ENCODE measurements at places on chromosomes 4 and X.

DNA sequence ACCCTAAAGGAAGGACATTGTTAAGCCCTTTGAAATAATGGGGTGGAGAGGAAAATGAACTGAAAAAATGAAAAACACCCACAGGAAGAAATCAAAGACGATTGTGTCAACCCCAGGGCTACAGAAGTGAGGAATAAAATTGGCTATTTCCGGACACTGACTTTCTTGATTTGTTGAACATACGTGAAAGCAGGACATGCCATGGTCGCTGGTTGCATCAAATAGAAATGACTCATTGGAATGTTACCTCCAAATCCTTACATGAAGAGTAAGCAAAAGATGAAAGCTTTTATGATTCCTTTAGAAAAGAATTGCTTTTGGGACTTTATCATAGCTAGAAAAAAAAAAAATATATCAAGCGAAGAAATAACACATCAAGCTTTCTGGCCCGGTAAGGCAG is 75.3 kb downstream of the DCUN1D4 start:
- no peak for DNase-seq

DNA sequence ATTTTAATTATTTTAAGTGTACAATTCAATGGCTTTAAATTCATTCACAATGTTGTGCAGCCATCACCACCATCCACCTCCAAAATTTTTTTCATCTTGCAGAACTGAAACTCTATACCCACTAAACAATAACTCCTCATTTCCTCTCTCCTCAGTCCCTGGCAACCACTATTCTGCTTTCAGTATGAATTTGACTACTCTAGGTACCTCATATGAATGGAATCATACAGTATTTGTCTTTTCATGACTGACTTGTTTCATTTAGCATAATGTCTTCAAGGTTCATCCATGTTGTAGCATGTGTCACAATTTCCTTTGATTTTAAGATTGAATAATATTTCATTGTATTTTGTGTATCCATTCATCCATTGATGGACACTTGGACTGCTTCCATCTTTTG is 46.9 kb downstream of the KIF4A start:
- no peak for DNase-seq

DNA sequence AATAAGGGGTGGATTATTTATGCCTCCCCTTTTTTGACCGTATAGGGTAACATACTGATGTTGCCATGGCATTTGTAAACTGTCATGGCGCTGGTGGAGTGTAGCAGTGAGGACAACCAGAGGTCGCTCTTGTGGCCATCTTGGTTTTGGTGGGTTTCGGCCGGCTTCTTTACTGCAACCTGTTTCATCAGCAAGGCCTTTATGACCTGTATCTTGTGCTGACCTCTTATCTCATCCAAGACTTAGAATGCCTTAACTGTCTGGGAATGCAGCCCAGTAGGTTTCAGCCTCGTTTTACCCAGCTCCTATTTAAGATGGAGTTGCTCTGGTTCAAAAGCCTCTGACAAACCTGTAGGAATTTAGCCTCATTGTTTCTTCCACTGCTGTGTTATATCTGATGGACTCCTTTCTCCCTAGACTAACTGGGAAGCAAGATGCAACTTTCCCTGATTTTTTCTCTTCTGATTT is 71.4 kb downstream of the TMEM131L start:
- no peak for DNase-seq

GRCh38 chrX:153875391-153876111 is 10.4 kb downstream of the L1CAM start:
- DNase-seq: no peak

GRCh38 chrX:54920610-54921426 is at the start of gene TRO:
Gene TRO, plus strand, starts transcription at chrX:54920824. Its CDS starts 1,423 bp downstream, at chrX:54922247.
- DNase-seq: no peak

GRCh38 chr4:78779280-78779679 is 3.1 kb downstream of the BMP2K start:
- DNase-seq: no peak

GRCh38 chr4:156970501-156971164 is 966 bp downstream of the PDGFC start:
- DNase-seq: no peak

DNA sequence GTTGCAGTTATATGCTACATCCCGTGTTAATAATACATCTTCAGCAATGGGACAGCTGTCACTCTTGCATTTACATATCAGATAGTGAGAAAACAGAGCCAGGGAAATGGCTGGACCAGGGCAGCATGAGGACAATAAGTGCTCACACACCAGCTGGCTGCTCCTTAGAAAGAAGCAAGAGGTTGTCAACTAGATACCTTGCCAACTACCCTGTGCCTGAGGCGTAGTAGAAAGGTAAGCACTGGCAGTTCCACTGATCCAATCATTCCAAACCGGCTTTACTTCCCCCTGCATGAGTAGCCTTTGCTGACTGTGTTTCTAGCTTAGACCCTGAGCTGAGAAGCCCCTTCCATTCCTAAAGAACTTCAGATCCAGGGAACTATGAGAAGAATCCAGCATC is 52.2 kb upstream of the FGF13 start:
- DNase-seq: no peak

- DNase-seq: no peak
Observed at GRCh38 chrX:110036162-110037033, 33.5 kb downstream of the TMEM164 start.

All from HCT116 (cell line).